ENCODE measurements at places on chromosomes 4 and X. TPM values are rescaled to one million over a fixed set of nuclear protein-coding genes. Genes with fewer than 3 reads are reported as not detected.

DNA sequence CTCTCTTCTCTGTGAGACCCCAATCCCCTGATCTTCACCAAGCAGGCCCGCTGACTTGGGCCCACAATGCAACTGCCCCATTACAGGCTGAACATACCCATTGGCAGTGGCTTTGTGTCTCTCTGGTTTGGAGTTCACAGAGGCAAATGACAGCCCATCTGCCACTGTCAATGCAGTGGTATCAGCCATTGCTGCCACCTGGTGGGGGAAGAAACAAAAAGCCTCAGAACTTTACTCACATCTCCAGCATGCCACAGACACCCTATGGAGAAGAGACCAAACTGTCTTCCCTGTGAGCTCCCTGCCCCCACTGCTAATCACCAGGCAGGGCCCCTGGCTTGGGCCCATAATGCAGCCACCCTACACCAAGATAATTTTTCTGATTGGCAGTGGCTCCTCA lies 729.3 kb upstream of the ACTRT1 start:
- no peak overlapping the region for H3K27ac ChIP-seq
- H3K4me3 ChIP-seq, result no peak overlapping the region
- no peaks in the 10 kb centered on the region for H3K4me1 ChIP-seq
- no peak for DNase-seq
- H3K27me3 ChIP-seq, result no peaks in the 10 kb centered on the region

GRCh38 chrX:29992083-29992482 lies 223.3 kb upstream of the MAGEB2 start:
- no peak for DNase-seq
- H3K4me1 ChIP-seq, result no peaks in the 10 kb centered on the region
- H3K4me3 ChIP-seq, result no peak overlapping the region
- H3K27ac ChIP-seq, result no peak overlapping the region

DNA sequence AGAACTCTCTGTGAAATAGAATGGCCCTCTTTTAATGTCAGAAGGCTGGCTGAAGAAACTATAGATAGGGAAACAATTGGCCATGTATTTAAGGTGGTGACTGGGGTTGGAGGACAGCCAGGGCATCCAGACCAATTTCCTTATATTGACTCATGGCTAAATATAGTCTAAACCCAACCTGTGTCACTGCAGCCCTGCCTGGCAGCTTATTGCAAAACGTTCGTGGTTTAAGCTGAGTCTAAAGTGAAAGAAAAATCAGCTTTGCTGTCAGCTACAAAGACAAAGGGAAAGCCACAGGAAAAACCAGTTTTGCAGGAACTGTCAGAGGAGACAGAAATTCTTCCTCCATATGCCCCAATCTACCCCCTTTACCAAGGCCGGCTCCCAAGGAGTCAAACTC lies 902.8 kb upstream of the NDST4 start:
- no peak overlapping the region for H3K27ac ChIP-seq
- no peaks in the 10 kb centered on the region for H3K36me3 ChIP-seq
- H3K27me3 ChIP-seq, result no peaks in the 10 kb centered on the region
- no peak overlapping the region for H3K4me3 ChIP-seq

- H3K4me3 ChIP-seq, result no peak overlapping the region
- no peak for DNase-seq
- H3K4me1 ChIP-seq, result no peaks in the 10 kb centered on the region
- no peaks in the 10 kb centered on the region for H3K27me3 ChIP-seq
- H3K36me3 ChIP-seq, result no peaks in the 10 kb centered on the region
Observed at GRCh38 chr4:8115916-8116315, 42.7 kb downstream of the ABLIM2 start.

The CLNK gene
- polyA plus RNA-seq, result 1.4 TPM

The ITM2A gene
- polyA plus RNA-seq, result 59.0 TPM

The REPS2 gene
- 2.1 TPM for polyA plus RNA-seq
